ENCODE measurements at places on chromosomes 12 and 14.
A peak's percentile ranks its signal among the peaks of the same experiment; 100 is the strongest.

GRCh38 chr12:45701296-45701695 is 28.2 kb upstream of the ARID2 start:
- DNase-seq = no peak

DNA sequence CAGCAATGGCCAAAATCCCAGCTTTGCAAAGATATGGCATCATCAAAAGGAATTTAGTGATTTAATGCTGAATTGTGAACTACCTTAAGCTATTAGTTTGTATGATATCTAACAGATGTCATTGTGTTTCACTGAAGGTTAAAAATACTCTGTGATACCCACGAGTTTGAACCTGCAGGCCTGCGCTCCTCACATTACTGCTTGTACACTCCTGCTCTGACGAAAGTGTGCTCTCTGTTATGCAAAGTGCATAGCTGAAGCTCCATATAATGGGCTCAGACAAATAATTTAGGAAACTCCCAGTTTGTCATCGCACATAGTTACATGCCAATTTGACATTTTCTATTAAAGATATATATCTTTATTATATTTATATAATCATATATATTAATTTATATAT is 52.2 kb downstream of the SPPL3 start:
- DNase-seq = no peak

DNA sequence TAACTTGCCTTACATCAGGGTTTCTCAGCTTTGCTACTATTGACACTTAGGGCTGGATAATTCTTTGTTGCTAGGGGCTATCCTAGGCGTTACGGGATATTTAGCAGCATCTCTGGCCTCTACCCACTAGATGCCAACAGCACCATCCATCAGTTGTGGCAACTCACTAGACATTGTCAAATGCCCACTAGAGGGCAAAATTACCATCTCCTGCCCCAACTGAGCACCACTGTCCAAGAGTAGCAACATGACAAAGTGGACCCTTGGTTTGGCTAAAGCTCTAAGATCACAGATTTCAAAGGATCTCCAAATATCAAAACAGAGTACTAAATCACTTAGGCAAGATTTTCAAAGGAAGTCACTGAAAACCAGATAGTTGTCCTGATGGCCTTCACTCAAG is 251.7 kb upstream of the TBX3 start:
- DNase-seq = no peak

DNA sequence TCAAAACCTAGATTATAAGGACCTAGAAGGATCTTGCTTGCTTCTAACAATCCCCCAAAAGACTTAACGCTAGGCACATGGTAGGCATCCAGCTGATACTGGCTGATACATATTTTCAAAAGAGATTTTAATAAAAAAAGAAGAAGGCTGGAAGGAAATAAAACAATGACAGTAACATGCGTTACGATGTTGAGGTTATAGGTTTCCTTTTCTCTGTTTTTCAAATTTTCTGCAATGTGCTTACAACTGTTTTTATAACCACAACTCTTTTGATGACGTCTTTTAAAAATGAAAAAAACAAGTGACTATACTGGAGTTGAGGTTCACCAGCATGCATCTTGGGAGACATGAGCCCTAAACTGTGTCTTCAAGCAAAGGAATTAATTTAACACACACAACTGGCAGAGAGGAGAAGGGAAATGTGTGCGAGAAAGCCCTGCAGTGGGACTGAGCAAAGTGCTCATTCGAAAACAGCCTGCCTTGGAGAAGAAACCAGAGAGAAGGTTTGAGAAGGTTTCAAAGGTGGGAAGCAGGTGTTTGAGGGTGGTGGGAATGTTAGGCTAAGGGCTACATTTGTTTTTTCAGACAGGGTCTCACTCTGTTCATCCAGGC is 80.4 kb downstream of the DUSP16 start:
- no peak for DNase-seq

DNA sequence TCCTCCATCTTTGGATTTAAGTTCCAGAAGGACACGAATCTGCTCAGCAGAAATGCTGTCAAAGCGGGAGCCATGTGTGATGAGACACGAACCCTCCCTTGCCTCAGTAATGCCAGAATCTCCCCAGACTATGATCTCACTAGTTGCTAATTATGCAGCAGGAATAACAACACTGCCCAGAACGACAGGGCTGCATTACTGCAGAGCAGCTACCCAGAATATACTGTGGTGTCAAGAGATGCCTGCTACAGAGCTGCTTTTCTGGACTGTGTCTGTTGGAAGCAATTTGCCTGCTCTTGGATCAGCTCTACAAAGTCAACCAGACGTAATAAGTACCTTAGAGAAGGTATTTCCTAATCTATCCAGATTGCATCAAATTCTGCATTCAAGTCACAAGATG is 5.5 kb downstream of the CSRNP2 start:
- peak; percentile 14 for DNase-seq

DNA sequence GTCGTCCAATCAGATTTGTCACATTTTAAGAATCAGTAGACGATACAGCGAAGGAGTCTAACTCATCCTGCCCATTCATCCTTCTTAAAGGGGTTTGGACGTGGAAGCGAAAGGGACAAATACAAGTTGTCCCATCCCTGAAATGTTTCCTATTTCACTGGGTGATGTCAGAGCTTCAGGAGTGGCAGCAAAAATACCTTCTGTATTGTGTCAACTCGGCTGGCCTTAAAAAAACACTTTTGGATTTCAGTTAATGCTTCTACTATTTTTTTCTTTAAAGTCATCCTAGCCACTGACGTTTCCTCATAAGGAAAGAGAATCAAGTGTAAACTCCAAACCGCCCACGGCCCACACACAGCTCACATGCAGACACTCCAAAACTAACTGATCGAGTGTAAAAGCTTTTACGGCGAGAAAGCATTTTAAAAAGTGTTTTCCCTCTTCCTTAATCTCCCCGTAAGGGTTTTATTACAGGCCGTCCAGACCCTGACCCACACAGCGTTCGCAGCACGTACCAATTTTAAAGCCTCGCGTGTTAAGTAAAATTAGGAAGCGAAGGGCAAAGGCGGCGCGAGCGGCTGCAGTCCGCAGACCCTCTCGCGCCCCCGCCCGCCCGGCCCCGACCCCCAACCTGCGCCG is 593 bp downstream of the CFL2 start:
- DNase-seq = no peak

GRCh38 chr12:50127546-50127945 is 15.5 kb downstream of the COX14 start:
- no peak for DNase-seq

- DNase-seq = no peak
Measured at GRCh38 chr12:113291586-113291985, 43.3 kb downstream of the SLC8B1 start.

- DNase-seq = no peak
Measured at GRCh38 chr12:124736115-124737039, 127.3 kb downstream of the SCARB1 start.

GRCh38 chr12:123998344-123998990 is 25.5 kb downstream of the ZNF664 start:
- DNase-seq = peak; percentile 92

DNA sequence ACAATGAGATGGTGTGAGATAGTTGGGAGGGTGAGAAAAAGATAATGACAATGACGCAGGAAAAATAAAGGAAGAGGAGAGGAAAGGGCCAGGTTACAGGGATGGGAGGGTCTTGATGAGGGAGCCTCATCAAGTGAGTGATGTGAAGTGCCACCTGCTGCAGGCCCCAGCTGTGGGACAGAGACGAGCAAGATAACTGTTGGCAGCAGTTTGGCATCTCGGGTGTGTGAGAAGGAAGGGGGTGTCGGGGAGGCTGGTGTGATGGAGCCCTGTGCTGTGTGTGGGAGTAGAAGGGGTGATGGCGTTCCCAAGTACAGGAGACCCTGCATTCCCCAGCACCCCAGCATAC is 11.4 kb upstream of the TAC3 start:
- no peak for DNase-seq

GRCh38 chr14:35121026-35121886 is 534 bp downstream of the PPP2R3C start:
- DNase-seq = no peak

DNA sequence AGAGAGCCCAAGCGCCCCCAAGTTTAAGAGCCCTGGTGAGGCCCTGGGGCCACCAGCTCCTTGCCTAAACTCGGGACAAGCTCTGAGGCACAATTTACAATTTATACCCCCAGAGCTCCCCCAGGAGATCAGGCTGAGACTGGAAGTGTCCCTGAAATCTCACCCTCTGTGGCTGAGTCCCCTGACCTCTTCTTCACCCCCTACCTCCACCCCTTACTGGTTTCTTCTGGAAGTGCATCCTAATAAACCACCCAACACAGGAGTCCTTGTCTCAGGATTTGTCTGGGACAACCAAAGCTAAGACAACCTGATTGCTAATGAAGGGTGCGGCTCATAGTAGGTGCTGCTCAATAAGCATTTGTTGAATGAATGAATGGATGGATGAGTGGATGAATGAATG is 206.4 kb downstream of the BCL11B start:
- no peak for DNase-seq

DNA sequence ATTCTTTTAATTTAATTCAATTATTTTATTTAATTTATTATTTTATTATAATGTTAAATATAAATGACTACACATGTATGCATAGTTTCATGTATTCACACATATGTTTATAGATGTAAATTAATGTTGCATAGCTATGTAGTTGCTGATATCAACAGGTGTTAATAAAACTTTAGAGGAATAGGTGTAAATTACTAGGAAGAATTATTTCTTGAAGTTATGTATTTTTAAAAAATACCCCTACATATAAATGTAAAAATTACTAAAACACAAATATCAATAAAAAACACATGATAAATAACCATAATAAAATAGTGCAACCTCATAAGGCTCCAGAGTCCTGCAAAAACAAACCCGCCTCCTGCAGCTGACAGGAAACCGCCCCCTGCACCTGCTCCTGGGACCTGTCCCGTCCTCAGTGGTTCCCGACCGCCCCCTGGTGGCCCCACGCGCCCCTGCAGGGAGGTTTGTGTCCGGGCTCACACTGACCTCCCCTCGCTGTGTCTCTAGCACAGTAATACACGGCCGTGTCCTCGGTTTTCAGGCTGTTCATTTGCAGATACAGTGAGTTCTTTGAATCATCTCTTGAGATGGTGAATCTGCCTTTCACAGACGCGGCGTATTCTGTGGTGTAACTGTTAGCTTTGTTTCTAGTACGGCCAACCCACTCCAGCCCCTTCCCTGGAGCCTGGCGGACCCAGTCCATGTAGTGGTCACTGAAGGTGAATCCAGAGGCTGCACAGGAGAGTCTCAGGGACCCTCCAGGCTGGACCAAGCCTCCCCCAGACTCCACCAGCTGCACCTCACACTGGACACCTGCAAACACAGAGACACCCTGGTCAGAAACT is 1264.0 kb downstream of the TMEM121 start:
- DNase-seq = peak; percentile 35

DNA sequence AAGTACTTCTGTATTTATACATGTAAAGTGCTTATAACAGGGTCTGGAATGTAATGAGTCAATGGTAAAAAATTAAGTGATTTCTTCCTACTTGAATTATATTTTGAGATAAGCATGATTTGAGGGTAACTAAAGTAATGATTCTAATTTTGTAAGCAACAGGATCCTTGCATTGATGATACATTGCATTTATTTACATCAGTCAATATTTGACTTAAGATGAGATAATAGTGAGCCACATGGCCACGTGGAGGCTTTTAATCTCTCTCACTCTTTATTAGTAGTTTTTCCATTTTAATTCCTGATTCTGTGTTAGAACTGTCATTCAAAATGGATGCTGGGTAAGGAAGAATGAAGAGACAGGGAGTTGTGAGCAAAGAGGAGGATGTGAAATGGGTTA is 298.1 kb upstream of the PRICKLE1 start:
- DNase-seq = no peak

DNA sequence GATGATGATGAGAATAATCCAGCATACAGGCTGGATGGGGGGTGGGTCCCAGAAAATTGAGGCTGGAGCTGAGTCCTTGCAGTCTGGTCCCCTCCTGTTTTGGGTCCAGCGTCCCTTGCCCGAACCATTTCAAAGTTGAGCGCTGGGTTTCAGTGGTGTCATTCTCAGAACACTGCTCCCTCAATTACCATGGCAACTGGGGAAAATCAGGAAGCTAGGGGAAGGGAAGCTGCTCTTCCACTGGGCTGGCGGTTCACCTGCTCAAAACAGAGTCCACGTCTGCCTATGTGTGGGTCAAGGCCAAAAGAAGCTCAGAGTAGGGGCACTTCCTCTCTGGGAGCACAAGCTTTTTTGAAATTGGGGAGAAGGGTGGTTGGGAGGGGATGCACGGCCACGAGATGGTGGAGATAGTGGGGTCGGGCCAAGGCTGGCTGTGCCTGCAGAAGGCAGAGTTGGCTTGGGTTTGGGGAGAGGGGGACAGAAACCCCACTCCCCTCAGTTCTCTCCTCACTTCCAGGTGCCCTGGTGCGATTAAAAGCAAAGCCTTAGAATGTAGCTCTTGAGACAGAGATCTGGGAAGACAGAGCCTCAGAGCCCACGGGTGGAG is 1.7 kb upstream of the NOS1 start:
- DNase-seq = no peak

DNA sequence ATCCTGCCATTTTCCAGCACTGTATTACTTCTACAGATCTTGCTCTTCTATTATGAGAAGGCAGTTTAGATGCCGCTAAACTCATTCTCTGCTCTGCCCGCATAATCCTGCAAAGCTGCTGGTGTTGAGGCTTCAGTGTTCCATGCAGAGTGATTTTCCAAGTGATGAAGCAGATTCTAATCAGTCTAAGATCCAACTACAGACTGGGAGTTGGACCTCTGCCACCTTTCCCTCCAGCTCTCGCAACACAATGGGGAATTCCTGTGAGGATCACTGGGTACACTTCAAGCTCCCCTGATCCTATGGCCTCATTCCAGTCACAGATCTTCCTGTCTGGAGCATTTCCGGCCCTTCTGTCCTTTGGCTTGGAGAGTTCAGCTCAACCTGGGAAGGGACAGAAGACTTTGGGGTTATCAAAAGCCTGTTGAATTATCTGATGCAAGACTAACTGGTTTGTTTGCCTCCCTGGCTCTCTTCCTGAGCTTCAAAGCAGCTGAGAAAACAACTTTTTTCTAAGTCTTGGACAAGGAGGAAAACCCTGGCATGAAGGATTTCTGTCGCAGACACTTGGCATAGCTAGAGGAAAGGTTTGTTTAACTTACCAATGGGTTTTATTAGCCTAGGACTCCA is 333.9 kb downstream of the ZFP36L1 start:
- no peak for DNase-seq

GRCh38 chr14:35295845-35296161 is 3.6 kb downstream of the PSMA6 start:
- DNase-seq = no peak

- no peak for DNase-seq
Measured at GRCh38 chr14:24828486-24828885, 194.5 kb upstream of the GZMB start.

DNA sequence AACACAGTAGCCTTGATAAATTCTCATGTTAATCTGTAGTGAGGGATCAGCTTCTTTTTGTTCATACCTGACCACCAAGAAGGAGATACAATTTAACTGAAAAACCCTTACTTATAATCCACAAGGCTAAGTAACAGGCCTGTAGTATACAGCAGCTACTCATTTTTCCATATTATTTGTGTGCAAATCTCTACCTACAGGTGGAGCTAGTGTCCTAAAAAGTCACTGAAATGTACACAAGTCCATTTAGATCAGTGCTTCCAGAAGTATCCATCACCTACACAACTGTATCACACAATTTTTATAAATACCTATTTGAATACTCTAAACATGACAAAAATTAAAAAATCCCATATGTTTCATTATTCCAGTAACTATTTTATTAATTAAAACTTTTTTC is 173.2 kb downstream of the SLC35F4 start:
- peak; percentile 46 for DNase-seq

Data from SK-N-DZ (cell line).